ENCODE measurements at places on chromosomes 13 and 19.

- DNase-seq: no peak
Measured at GRCh38 chr13:29476046-29476445, 119.4 kb downstream of the SLC7A1 start.

GRCh38 chr19:7865262-7865911, 8.8 kb downstream of the PRR36 start:
- DNase-seq: no peak

- DNase-seq: no peak
Measured at GRCh38 chr13:93771782-93772181, 545.2 kb downstream of the GPC6 start.

DNA sequence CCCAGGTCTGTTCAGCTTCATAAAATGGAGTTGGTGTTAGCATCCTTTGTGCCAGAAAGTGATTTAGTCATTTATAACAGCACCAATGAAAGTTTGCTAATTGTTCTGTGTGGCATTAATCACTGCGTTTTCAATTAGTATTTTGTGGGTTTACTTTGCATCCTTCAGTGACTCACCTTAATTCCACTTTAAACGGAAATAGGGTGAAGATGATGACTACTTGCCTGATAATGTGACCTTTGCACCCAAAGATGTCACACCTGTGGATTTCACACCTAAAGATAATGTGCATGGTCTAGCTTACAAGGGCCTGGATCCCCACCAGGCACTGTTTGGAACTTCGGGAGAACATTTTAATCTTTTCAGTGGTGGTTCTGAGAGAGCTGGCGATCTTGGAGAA, 15.0 kb downstream of the GPATCH1 start:
- no peak for DNase-seq

DNA sequence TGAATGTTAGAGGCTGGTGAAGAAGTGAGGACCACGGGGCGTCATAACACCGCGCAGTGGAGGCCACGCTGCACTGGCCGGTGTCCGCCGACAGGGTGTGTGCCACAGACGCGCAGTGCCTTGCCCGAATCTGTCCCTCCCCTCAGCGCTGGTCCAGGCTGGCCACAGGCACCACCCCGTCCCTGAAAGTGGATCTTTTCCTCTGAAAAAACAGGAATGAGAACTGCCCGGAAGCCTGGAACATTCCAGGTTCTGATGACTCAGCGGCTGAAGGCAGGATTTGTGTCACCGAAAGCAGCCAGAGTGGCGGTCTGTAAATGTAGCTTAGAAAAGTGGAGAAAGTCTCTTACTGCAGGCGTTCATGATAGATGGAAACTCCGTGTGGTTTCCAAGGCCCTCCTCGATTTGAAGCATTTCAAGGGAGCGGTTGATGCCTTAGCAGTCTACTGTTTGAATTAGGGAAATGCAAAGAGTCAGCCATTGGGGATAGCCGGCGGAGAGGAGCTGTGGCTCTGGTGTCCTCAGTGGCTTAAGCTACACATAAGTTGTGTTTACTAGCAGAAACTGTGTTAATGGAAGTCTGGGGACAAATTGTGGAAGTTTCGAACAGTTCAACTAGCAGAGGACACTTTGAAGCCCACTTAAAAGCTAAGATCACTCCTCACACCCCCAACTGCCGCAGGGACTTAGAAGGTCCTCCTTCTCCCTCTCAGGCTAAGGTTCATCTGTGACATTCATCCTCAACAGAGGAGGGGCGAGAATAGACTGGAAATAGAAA, 70.8 kb downstream of the NUFIP1 start:
- DNase-seq: peak; percentile 54

DNA sequence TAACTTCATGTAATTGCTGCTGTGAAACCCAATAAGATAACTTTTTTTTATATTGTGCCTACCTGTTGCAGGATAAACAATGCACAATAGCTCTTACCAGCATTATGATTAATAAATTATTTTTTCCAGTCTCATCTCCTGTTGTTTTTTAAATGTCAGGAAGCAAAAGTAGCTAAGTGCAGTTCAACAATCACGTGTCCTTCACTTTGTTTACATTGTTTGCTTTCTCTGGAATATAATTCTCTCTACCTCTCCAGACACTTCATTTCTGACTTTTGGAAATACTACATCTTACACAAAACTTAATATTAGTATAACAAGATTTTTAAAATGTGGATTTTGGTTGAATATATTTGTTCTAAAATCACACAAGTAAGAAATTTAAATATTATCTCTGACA, 1359.4 kb downstream of the SLITRK1 start:
- DNase-seq: no peak

- no peak for DNase-seq
Measured at GRCh38 chr13:52319876-52320275, 86.1 kb downstream of the THSD1 start.

- DNase-seq: no peak
Measured at GRCh38 chr19:20278342-20278741, 111.3 kb downstream of the ZNF486 start.

- peak; percentile 9 for DNase-seq
Measured at GRCh38 chr19:47863514-47863936, 4.5 kb downstream of the TPRX2 start.

DNA sequence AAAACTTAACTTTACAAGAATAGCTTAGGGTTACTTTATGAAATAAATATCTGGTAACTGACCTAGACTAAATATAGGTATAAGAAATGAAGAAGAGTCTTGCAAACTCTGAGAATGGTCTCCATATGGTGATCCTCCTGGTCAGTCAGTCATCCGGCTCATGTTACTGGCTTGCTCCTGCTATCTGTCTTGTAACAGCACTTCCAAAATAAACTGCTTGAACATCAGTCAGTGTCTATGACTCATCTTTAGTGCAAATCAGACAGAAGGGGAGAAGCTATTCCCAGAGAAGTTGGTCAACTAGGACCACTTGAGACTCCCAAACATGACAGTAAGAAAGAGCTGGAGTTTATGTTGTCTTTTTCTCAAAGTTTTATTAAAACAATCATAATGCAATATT, 1550.9 kb downstream of the PCDH9 start:
- DNase-seq: no peak

DNA sequence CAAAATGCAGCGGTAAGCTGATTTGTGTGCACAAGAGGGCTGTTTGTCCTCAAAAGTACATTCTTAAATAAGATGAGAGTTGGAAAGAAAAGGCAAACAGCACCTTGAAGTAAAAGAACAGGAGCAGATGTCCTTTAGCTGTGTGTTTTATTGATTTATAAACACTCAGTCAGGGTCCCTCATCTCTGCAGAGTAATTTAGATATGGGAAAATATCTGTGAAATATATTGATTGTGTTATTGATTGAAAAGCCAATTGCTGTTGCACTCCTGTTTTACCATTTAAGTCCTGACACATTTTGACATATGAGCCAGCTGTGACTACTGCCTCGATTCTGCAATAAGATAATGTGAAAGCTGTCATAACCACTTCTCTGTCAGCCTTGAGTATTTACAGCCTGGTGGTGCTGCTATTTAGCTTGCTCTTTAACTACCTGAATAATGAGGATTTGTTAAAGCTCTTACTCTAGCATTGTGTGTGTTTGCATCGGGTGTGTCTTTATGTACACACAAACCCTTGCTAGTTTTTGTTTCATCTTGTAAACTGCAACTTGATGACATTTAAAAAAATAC, 550.1 kb downstream of the DACH1 start:
- DNase-seq: no peak

DNA sequence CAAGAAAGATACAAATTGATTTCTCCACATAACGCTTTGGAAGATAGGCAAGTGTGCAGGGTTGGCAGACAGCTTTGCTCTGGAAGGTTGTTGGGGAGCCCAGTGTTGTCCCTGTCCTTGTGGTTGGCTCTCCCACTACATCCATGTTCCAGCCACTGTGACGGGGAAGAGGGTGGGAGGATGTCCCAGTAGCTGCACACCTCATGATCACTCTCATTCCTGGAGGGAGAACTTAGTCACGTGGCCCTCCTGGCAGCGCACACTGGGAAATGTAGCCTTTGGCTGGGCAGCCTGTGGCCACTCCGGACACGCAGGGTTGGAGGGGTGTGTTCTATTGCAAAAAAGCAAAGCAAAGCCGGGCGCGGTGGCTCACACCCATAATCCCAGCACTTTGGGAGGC, 9.9 kb downstream of the POLD1 start:
- DNase-seq: no peak

DNA sequence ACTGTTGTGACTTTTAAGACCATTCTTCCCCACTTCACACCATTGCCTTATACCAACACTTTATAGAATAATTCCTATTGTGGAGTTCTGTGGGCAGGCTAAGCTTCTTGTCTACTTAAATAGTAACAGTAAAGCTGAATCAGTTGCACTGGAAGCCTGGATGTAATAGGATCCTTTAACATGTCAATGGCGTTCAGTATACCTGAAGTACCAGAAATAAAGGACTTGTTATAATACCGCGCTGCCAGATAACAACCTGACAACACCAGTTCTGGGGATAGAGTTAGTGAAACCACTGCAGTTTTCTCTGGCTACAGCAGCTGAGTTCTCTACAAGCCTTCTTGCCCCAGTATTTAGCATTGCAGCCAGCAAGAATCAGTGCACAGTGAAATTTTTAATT, 52.0 kb upstream of the TNFRSF19 start:
- no peak for DNase-seq

DNA sequence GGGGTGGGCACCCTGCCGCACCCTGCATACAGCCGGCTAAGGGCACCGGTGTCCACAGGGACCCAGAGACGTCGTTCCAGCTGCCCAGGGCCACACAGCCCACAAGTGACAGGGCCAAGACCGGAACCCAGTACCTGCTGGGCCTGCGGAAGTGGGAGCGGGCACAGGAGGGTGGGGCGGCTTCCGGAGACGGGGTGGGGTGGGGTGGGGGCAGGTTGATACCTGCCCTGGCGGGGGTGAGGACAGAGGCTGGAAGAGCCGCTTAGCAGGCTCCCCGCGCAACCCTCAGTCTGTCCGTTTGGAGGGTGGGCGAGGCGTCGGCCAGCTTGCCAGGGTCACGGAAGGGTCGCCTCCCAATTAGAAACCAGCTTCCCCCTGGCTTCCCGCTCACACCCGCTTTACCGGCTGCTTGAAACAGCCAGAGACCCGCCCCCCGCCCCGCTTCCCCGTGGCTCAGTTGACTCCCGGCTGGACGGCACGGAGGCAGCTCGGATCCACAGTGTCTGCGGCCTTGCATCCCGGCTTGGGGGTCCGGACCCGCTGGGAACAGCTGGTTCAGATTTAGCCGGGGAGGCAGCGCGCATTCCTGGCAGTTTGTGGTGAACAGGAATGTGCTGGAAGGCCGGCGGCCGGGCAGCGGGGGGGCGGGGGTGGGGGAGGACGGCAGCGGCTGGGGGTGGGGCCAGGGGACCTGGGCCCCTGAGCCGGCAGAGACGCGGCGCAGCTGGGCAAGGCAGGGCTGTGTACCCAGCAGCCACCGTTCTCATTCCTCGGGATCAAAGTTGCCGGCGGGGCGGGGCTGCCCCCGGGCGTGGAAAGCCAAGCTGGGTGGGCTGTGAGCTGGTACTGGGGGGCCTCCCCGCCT, 1.9 kb downstream of the CNN2 start:
- DNase-seq: no peak

GRCh38 chr19:45569619-45570421, 14.8 kb downstream of the OPA3 start:
- DNase-seq: no peak

DNA sequence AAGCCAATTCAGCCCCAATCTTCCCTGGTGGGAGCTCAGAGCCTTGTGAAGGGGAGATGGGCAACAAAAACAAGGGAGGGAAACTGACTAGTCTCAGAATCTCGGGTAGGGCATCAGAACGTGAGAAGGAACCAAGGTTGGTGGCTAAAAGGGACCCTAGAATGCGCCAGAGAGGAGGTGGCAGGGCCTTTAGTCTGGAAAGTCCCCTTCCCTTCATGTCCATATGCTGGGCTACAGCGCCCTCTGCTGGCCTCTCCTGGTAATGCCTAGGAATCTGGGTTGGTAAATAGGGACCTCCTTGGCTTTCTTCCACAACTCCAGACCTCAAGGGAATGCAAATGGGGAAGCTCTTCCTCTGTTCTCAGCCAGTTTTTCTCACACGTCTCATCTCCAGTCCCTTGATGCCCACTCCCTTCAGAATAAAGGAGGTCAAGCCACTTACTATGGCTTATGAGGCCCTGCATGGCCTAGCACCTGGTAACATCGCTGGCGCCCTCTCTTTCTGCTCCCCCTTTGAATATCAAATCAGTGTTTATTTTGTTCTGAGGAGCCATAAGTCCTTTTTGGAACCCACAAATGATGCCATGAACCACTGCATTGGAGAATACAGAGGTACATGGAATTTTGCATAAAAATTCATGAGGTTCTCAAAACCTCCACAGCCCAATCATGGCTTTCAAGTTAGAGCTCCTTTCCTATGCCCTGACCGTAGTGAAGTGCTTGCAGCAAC, 1.4 kb upstream of the CCDC97 start:
- DNase-seq: peak; percentile 59

DNA sequence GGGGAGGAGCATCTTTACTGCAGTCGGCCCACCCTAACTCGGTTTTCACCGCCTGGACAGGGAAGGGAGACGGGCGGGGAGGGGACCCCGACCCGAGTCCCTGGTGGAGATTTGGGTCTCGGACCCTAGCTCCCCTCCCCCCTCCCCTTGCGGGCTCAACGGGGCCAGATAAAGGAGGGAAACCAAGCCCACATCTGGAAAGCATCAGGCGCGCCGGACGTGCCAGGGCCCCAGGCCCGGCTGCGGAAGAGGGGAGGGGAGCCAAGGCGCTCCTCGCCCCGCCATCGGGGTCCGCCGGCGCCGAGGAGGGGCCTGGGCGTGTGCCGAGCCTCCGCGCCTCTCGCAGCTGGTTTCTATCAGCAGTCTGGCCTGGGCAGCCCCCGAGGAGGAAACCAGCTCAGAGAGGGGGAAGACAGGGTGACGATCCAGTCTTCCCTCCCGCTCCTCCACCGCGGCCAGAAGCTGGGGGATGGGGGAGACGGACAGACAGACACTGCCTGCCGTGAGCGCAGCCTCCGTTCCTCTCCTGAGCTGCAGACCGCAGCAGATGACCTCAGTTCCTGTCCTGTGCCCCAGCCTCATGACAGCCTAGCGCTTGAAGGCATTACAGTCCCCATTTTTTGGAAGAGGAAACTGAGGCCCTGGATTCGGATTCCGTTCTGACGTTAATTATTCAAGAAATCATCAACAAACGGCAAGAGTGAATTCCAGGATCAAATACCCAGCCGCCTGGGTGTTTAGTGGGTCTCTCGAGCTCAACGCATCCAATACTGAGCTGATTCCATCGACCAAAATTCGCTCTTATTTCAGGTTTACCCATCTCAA, 3.6 kb upstream of the GNG8 start:
- no peak for DNase-seq

GRCh38 chr19:52991484-52991883, 22.2 kb upstream of the ERVV-1 start:
- DNase-seq: no peak

- no peak for DNase-seq
Measured at GRCh38 chr13:37379841-37380240, 218.7 kb downstream of the POSTN start.
